ENCODE measurements at places on chromosomes 6 and 20.

DNA sequence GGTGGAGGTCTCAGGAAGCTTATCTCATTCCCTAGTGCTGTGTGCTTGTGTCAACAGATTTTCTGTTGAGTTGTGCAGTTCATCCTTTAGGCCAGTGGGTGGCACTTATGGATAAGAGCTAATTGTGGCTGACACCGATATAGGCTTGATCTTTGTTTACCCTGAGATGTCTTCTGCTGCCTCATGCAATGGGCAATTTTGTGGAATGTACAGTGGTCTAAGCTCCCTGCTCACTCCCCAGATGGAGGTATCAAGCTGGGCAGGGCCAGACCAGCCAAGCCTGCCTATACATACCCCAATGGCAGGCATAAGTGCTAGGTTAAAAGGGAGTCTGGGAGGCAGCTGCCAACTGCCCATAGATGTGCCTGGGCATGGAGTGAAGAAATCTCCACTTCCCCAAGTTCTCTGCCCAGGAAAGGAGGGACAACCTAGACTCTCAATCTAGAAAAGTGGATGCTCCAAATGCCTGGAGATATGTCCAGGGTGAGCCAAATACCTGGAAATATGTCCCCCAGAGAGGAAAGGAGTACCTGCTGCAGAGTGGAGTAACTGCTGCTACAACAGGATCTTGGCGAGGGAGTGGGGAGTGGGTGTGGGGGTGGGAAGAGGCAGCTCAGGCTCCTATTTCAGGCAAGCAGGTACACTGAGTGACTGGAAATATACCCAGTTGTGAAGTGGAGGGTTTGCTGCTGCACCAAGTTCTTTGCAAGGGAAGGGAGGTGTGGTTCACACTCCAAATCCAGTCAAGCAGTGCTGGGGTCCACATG is 53.2 kb upstream of the ARG1 start:
- DNase-seq = peak; percentile 61

DNA sequence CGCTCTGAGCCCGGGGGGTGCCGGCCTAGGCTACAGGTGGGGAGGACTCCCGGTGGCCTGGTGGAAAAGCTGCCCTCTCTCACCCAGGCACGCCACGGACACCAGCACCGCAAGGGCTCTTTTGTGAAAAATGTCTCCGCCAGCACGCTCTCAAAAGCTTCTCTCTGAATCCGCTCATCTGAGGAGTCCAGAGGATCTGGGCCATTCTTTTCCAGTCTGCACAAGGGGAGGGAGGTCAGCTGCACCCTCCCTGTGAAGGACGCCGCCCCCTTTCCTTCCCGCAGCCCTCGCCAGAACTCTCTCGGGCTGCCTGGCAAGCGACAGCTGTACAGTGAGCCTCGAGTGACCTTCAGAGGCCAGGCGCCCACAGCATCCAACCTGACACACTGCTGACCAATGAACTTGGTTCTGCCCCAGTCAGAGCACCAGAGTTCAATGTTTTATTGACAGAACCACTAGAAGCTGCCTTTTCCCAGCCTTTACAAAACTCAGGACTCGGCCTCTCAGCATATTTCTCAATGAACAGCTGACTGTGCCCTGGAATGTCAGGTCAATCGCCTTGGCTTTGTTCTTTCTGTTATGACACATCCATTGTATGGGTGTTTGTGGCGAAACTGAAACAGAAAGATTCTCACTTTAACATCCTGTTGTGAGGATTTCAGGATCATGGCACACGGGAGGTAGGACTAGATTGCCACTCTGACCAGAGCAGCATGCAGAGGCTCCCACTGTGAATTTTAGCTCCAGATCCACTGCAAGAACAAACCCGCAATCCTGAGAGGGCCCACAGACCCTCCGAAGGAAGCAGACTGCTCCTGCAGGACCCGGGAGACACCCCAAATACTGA is 26.7 kb downstream of the SERPINB9 start:
- peak; percentile 54 for DNase-seq

DNA sequence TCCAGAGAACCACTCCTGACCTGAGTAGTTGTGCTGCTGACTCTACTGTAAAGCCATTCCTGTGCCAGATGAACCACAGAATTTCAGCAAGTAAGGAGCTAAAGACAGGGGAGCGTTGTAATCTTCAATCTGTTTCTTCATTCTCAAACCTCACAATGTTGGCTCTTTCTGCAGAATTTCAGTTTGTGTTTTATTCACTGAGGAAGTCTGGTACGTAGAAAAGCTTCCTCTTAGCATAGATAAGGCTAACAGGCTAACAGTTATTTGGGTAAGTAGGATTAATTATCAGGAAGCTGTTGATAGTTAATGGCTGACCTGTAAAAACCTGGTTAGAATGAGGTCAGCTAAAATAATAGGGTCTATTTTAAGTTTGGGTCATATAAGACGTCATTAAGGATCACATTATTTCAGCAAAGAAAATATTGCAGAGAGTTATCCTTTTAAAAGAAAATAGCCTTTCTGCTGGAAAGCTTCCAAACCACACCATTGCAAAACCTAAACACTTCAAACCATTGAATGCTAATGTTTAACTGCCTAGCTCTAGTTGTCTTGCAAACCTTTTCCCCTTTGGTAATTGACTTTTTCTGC is 14.1 kb upstream of the TENT5A start:
- no peak for DNase-seq

DNA sequence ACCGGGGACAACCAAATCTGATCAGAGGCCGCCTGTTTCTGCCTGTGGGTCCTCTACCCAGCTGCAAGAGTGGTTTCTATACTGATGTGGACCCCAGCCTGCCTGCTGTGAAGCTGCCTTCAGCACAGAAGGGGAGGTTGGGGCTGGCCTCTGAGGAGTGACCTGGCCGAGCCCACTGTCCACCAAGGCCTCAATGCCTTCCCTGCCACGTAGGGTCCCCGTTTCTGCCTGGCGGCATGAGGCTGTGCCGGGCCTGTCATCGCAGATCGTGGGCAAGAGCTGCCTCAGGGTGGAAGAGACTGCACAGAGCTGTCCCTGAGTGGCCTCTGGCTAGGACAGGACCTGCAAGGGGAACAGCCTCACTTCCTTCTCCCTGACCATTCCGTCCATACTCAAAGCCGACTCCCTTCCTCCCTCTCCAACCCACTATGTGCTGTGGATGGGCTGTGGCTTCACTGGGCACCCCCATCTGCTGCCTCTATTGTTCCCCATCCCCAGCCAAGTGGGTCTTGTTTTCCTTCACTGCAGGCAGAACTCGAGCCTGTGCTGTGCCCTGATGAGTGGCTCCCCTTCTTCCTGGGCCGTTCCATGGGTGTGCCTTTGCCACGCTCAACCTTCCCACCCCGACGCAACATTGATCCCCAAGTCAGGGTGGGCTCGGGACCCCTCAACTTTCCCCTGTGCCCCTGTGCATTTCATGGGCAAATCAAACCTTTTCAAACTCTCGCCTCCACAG is 60.3 kb downstream of the ERMARD start:
- no peak for DNase-seq

DNA sequence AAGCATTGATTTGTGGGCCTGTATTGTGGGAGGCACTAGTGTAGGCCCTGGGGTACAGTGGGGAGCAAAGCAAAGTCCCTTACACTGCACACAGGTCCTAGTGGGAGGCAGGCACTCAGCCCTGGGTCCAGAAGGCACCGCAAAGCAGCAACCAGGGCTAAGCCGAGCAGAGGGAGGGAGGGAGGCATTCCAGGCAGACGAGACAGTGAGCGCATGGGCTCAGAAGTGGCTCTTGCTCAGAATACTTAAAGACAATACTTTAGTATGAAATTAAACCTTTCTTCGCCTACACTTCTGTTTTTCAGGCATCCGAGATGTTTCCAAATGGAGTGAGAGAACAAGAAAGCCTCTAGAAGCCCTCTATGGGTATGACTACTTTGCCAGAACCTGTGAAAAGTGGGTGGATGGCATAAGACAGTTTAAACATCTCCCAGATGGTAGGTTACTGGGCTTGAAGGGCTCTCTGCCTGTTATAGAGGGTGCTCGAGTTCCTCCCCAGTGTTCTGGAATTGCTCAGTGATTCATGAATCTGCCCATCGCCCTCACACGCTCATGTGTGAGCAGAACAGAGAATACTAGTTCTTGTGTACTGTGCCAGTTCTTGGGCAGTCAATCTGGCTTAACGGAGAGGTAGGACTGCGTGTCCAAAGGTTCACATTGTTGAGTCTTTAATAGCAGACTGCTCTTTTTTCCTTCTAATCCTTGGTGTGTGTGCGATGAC is 18.7 kb downstream of the BPHL start:
- no peak for DNase-seq

DNA sequence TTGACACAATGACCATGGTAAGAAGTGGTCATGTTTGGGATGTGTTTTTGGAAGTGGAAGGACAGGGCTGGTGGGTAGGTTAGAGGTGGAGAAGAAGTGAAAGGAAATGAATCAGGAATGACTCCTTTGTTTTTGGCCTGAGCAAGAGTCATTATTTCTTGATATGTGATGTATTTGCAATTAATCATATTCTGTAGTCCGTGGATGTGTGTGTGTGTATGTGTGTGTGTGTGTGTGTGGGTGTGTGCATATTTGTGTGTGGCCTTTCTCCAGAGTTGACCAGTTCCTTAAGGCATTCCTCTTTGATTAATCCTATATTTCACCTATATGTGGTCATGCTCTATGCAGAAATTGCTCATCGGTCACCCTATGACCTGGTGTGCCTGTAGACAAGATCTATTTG is 130.7 kb downstream of the UTRN start:
- peak; percentile 57 for DNase-seq

GRCh38 chr20:51221791-51222408 is 199.0 kb upstream of the KCNG1 start:
- peak; percentile 82 for DNase-seq

DNA sequence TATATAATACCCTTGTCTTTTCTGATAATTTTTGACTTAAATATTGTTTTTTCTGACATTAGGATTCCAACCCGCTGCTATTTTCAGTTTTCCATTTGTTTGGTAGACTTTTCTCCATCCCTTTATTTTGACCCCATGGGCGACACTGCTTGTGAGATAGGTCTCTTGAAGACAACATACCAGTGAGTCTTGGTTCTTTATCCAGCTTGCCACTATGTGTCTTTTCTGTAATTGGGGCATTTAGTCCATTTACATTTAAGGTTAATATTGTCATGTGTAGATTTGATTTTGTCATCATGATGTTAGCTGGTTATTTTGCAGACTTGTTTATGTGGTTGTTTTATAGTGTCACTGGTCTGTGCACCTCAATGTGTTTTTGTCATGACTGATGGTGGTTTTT is 67.7 kb upstream of the IRAK1BP1 start:
- DNase-seq = no peak

All from cardiac muscle cell (in vitro differentiated cells and primary cell).